Activated CD4-positive, alpha-beta T cell treated with anti-CD3 and anti-CD28 coated beads, Interleukin-2, amount 50 U/mL, for 4 hours (primary cell): ENCODE measurements at places on chromosomes 2 and 18.

- DNase-seq, result no peak
These were observed 54.8 kb downstream of the NTSR2 start for GRCh38 chr2:11615209-11615608.

- no peak for DNase-seq
These were observed 582.3 kb downstream of the SLC4A3 start for GRCh38 chr2:220209751-220210150.

DNA sequence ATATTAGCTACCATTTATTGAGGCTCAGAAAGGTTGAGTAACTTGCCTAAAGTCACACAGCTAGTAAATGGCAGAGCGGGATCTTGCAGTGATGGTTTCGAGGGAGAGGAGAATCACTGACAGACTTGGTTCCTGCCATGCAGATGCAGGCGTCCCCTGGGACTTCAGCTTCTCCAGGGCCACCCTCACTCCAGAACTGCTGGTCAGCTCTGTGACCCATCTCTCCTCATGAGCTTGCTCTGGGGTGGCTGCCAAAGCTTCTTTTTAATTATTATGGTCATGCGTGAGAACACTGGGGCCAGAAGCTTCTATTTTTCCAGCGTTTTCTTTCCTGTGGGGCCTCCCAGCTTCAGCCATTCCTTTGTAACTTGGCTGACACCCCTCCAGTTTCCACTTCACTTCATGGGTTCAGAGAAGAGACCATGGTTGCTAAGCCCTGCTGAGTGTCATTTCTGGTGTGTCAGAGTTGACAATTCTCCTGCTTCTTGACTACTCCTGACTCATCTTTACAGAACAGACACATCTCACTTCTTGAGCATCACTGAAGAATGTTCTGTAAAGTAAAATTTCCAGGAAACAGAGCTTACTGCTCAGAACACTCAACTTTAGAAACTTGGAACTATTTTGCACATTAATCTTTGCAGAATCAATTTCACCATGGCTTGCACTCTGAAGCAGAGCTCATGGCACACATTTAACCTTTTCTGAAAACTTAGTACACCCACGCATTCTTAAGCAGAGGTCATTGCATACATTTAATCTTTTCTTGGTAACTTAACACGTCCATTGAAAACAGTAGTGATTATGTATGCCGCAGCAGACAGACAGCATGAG, 70.4 kb downstream of the IL1R2 start:
- DNase-seq, result no peak

DNA sequence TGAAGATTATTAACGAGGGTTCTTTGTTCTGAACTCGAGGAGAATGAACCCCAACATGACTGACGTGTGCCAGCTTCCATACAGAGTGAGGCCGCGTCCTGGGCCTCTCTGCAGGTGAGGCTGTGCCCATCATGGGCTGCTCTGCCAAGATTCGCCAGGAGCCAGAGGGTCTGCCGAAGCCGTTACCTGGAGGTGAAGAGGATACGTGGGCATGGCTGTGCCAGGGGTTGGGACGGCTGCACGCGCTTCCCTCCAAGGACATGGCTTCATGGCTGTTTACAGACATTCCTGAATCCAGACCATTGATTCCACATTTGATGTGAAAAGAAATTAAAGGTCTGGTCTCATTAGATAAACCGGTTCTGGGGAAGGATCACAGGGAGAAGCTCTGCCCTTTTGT, 211.4 kb upstream of the SALL3 start:
- no peak for DNase-seq
